ENCODE measurements at places on chromosomes 2 and 18. TPM values are rescaled to one million over a fixed set of nuclear protein-coding genes. Genes with fewer than 3 reads are reported as not detected.

DNA sequence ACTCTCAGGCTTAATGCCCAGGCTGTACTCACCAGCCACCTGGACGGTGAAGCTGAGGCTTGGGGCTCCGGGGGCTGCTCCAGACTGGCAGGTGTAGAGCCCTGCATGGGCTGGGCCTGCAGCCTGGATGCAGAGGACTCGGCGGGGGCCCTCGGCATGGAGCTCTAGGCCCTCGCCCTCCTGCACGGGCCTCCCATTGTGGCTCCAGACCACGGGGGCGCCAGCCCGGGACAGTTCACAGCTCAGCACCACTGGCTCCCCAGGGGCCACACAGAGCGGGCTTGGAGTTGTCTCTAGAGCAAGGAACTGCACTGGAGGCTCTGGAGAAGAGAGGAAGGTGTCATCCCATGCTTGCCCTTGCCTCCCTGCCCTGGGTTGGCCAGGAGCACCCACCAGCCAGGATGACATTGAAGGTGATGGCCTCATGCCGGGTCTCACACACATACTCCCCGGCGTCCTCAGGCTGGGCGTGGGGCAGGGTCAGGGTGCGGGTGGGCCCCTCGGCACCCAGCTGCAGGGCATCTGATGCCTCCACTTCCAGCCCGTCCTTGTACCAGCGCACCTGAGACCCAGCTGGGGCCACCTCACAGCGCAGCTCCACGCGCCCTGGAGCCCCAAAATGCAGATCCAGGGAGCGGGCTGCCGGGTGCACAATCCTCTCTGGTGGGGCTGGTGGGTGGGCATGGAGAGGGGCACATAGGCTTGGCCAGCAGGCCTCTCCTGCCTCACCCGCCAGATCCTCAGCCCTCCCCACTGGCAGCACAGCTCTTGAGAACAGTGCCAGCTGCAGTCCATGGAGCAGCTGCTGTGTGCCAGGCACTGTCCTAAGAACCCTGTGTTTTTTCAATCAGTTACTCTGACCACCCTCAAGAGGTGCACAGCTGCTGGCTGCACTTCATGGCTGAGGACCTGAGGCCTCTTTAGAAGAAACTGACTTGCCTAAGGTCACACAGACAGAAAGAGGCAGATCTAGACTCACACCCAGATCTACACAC is 13.3 kb downstream of the OBSL1 start:
- DNase-seq, result no peak

GRCh38 chr2:55415300-55415699 is 4.4 kb downstream of the CCDC88A start:
- DNase-seq, result no peak

- DNase-seq, result peak; percentile 21
These were observed 3.3 kb upstream of the HJURP start for GRCh38 chr2:233857511-233858141.

GRCh38 chr2:219702796-219703545 is 75.5 kb downstream of the SLC4A3 start:
- peak; percentile 49 for DNase-seq

GRCh38 chr2:24505534-24506275 is 14.7 kb downstream of the NCOA1 start:
- no peak for DNase-seq

GRCh38 chr2:223096235-223096970 is 44.4 kb downstream of the KCNE4 start:
- no peak for DNase-seq

- DNase-seq, result peak; percentile 49
These were observed 45.3 kb upstream of the PSME4 start for GRCh38 chr2:54015798-54016699.

DNA sequence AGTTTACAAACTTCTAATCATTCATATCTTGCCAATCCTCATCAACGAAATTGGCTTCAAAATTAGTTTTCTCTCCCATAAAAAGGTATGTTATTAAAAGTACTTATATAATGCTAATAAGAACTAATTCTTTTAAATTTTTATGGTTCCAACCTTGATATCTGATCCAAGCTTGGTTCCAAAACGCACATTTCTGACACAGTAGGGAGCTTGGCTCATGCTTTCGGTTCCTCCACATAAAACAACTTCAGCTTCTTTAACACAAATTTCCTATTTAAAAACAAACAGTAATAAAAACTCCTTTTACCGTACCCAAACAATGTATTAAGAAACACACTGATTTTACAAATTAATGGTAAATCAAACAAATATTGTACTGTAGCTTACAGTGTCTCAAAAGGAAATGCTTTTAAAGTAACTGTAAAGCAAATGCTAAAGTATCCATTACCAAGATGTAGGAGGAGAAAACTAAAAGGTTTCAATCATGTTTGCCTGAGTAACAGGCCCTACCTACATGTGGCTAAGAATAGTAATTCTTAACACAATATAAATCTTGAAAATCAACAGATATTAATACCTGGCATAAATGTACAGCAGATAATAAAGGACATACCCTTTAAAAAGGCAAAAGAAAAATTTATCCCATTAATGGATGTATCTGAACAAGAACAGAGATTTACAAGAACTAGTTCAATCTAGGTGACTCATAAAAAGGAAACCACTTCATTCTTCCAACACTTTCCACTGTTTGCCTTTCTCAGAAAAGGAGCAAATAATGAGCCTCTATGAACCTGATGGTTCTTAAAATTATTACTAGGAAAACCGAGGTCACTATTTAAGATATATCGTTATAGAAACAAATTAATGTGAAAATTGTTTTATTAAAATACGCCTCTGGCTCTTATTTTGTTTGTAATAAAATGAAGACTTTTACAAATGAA is 17.5 kb downstream of the ACAA2 start:
- DNase-seq, result no peak

- DNase-seq, result no peak
These were observed 26.9 kb upstream of the TNS1 start for GRCh38 chr2:218029366-218030360.

- DNase-seq, result no peak
These were observed 591.2 kb downstream of the RNF144A start for GRCh38 chr2:7508296-7508943.

GRCh38 chr2:118643294-118643693 is 204.2 kb downstream of the EN1 start:
- DNase-seq, result no peak

DNA sequence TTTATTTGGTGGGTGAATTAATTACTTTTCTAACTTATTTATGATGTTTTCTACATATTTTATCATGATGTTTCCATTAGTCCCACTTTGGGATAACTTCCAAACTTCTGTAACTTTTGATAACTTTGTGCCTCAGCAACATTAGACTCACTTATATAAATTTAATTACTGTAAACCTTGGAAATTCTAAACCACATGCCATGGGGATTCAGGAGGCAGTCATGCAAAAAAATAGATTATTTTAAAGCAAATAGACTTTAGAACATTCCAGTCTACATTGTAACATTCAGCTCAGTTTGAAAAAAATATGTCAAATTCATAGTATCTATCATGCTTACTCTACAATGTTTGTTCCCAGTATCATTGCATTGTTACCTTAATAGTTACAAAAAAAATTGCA is 728.5 kb upstream of the NRXN1 start:
- no peak for DNase-seq

The DYSF gene
- 3.4 TPM for polyA plus RNA-seq

The VSNL1 gene
- 40.4 TPM for polyA plus RNA-seq

The ADAM23 gene
- 2.5 TPM for polyA plus RNA-seq

The ATL2 gene
- polyA plus RNA-seq, result 42.8 TPM

The SULT1C4 gene
- not detected for polyA plus RNA-seq

The ANKRD53 gene
- 0.18 TPM for polyA plus RNA-seq

The ANO7 gene
- polyA plus RNA-seq, result 1.5 TPM

The NEU2 gene
- not detected for polyA plus RNA-seq

The AFTPH gene
- 13.3 TPM for polyA plus RNA-seq

The LRRTM1 gene
- not detected for polyA plus RNA-seq

Measured in mammary epithelial cell (primary cell).